HepG2 (cell line): ENCODE measurements at places on chromosomes 5 and 9. TPM values are rescaled to one million over a fixed set of nuclear protein-coding genes. Genes with fewer than 3 reads are reported as not detected.

The CTXN3 gene
- not detected in 2 replicates for polyA plus RNA-seq

The PCDHGB7 gene
- 0.08 and 0.10 TPM in 2 replicates for polyA plus RNA-seq

The ANGPTL2 gene
- polyA plus RNA-seq, result 21.0 and 40.2 TPM in 2 replicates

The EIF4E1B gene
- polyA plus RNA-seq, result not detected in 2 replicates

The TMEM215 gene
- not detected in 2 replicates for polyA plus RNA-seq

The UNC5A gene
- polyA plus RNA-seq, result 0.03 TPM in 1 of 2 replicates, not detected in the other

The MZB1 gene
- polyA plus RNA-seq, result 0.35 and 0.40 TPM in 2 replicates

The PCDHGA12 gene
- polyA plus RNA-seq, result 0.03 and 0.07 TPM in 2 replicates

The ACTBL2 gene
- polyA plus RNA-seq, result not detected in 2 replicates

The CSF1R gene
- polyA plus RNA-seq, result 0.01 TPM in 1 of 2 replicates, not detected in the other

The LCN1 gene
- not detected in 2 replicates for polyA plus RNA-seq

The C5orf58 gene
- not detected in 2 replicates for polyA plus RNA-seq

The SPEF2 gene
- 1.2 and 1.5 TPM in 2 replicates for polyA plus RNA-seq

The PLAC8L1 gene
- polyA plus RNA-seq, result 0.29 and 0.44 TPM in 2 replicates

The SOHLH1 gene
- 0.15 and 0.21 TPM in 2 replicates for polyA plus RNA-seq

The PCDHGA2 gene
- polyA plus RNA-seq, result 0.09 and 0.11 TPM in 2 replicates

The WDR31 gene
- polyA plus RNA-seq, result 1.6 and 1.7 TPM in 2 replicates

The IL7R gene
- not detected in 2 replicates for polyA plus RNA-seq

The MLANA gene
- 0.18 TPM in 1 of 2 replicates, not detected in the other for polyA plus RNA-seq

The RPP25L gene
- polyA plus RNA-seq, result 27.3 and 31.2 TPM in 2 replicates

The AIF1L gene
- polyA plus RNA-seq, result 12.1 and 12.4 TPM in 2 replicates

The NR6A1 gene
- 19.7 and 28.1 TPM in 2 replicates for polyA plus RNA-seq

The HSD17B3 gene
- polyA plus RNA-seq, result 0.12 and 0.39 TPM in 2 replicates

The SLC45A2 gene
- polyA plus RNA-seq, result 0.13 and 0.24 TPM in 2 replicates

The RGS3 gene
- 17.1 and 18.9 TPM in 2 replicates for polyA plus RNA-seq

The IL9 gene
- polyA plus RNA-seq, result not detected in 2 replicates
